SW480 (cell line): ENCODE measurements at places on chromosomes 12 and 14.

DNA sequence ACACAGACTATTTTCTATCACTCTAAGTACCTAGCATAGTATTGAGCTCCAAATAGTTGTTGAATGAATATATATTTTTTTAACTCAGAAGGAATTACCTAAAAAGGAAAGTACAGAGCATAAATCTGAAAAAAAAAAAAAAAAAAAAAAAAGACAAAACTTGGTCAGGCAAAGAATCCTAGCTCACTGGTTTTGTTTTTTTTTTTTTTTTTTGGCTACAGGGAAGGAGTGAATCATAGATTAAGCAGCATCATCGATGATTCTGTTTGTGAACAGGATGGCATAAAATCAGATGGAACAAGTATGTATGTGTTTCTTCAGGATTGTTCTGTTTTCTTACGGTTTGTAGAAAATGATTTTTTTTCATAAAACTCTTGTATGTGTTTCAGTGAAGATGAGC, 66.1 kb upstream of the BCAT1 start:
- no peak for DNase-seq

DNA sequence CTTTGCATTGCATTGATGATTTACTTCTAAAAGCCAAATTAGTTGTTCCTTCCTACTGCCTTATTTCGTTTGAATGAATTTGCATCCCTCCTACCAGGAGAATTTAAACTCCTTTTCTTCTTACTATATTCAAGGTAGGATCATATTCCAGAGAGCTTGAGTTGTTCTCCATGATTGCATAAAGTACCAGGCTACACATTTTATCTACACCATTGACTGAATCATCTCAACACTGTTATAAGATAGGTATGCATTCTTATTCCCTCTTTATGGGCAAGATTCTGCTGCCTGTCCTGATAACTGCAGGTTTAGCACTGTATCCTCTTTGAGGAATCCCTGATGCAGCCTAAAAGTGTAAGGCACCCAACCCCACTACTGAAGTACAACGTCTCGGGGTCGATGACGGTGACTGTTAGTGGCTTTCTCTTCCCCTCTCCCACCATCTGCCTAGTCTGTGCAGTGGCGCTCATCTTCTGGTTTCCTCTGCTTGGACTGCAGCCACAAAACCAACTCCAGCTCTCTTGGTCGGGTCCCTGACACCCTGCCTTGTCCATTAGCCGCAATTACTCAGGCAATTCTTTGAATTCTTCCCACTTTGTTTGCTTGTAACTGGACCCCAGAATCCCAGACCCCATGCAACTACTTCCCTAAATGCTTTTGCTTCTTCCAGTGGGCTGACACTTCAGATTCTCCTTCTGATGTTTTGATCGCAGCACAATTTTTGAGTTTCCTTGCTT, 44.4 kb upstream of the STXBP6 start:
- DNase-seq: no peak

- DNase-seq: peak; percentile 95
These were observed 6.3 kb upstream of the NFE2 start for GRCh38 chr12:54306925-54307741.

- DNase-seq: no peak
These were observed 337.7 kb downstream of the TMEM121 start for GRCh38 chr14:105864116-105864515.

DNA sequence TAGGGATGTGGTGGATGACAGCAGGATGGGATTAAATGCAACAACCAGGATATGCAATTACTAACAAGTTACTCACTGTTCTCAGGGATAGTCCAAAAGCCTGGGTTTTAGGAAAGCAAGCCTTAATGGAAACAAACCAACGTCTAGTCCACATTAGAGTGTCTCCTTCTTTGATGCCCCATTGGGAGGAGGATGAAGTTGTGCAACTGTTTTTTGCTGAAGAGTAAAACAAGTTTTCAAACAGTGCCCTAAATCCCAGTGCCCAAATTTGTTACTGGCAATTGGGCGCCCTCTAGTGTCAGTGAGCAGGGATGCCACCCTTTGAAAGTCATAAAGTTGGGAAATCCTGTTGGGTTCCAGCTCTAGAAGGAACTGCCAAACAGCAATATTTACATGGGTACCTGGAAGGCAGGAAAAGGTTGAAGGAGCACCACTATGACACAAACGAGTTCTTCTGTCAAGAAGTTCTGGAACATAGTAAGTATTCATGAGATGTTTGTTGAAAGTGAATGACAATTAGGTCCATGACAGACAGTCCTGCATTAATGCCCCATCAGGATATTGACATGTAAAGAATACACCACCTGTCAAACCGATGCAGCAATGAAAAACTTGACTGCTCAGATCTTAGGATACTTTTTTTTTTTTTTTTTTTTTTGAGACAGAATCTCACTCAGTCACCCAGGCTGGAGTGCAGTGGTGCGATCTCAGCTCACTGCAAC, 11.1 kb upstream of the DPF3 start:
- peak; percentile 73 for DNase-seq

GRCh38 chr12:70890895-70891832, 29.4 kb downstream of the PTPRR start:
- no peak for DNase-seq

- peak; percentile 47 for DNase-seq
These were observed 360.4 kb downstream of the MED13L start for GRCh38 chr12:115916910-115917668.

- DNase-seq: peak; percentile 55
These were observed 4.4 kb downstream of the RNF10 start for GRCh38 chr12:120538281-120539156.

GRCh38 chr12:48803675-48804074, 14.6 kb upstream of the CACNB3 start:
- DNase-seq: no peak

- no peak for DNase-seq
These were observed 435.0 kb downstream of the NELL2 start for GRCh38 chr12:44441155-44441554.

DNA sequence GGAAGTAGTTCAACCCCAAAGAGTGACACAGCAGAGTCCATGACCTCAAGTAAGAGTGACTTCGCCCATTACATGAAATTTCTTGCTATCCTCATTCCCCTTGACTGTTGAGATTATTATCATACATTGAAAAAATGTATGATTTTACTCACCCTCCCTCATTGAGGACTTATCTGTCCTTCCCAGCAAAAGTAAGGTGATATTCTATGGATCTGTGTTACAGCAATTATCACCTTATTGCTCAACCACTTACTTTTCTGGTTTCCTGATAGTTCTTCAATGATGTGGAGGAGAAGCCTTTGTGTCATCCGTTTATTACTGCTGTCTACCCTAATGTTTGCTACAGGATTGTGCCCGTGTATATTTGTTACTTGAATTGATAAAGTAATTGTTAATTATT, 306.2 kb downstream of the TRHDE start:
- DNase-seq: no peak

DNA sequence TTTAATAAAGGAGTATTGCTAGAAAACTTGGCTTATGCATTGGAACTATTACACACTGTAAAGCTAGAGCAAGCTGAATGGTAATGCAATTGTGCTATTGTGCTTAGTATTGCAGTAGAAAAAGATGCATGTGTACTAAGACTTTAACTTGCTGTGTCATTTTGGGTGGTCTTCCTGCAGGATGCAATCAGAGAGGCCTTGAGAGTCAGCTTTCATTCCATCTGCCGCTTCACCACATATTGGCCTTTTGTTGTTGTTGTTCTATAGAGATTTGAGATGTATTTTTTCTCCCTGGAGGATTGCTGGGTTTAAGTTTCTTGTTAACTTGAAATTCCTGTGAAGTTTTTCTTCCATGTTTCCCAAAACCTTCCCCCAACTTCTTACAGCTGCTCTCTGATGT, 449.7 kb downstream of the TMTC2 start:
- no peak for DNase-seq
